ENCODE measurements at places on chromosomes 16 and 17.

DNA sequence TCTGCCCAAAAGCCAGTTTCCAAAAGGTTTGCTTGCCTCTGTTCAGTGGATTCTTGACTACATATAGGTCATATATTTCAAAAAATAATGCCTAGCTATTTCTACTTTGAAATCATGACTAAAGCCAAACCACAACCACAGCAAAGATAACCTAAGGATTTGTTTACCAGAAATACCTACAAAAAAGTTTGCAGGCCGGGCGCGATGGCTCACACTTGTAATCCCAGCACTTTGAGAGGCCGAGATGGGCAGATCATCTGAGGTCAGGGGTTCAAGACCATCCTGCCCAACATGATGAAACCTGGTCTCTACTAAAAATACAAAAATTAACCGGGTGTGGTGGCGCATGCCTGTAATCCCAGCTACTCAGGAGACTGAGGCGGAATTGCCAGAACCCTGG, 15.2 kb downstream of the CARHSP1 start:
- DNase-seq, result no peak

- DNase-seq, result no peak
These were observed 258.6 kb downstream of the CBLN1 start for GRCh38 chr16:49023050-49023449.

- DNase-seq, result no peak
These were observed 51.3 kb downstream of the SCNN1B start for GRCh38 chr16:23353440-23353839.

- no peak for DNase-seq
These were observed 23.2 kb downstream of the DYNC1LI2 start for GRCh38 chr16:66728117-66728787.

DNA sequence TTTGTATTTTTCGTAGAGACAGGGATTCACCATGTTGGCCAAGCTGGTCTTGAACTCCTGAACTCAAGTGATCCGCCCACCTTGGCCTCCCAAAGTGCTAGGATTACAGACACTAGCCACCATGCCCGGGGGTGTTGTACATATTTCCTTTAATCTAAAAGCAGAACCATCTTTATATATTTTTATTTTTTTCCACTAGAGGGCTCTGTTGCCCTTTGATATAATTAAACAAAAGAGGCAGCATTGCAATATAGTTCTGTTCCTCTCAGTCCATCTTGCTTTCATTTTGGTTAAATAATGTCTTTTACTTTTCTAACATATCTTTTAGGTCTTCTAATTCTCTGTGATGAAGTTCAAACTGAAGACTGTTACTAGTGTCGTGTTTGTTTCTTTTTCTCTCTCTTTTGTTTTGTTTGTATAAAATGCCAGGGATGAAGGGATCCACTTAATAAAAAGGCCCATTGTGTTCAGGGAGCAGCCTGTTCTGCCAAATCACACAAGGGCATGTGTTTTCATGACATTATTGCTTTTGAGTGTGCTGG, 23.4 kb downstream of the WWOX start:
- no peak for DNase-seq

GRCh38 chr16:74611721-74612120, 4.8 kb upstream of the GLG1 start:
- no peak for DNase-seq

DNA sequence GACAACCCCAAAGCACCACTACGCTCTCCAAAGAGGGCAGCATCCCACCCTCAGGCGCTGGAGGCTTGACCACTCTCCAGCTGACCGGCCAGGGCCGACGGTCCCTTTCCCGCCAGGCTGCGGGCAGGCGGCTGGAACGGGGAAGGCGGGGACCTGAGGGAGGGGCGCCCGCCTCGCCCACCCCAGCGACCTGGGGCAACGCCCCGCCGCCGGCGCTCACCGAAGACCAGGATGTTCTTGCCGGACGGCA, 431 bp downstream of the DYNC1LI2 start:
- DNase-seq, result no peak

GRCh38 chr17:81424151-81425017, 29.1 kb downstream of the BAHCC1 start:
- no peak for DNase-seq

- no peak for DNase-seq
These were observed 18.6 kb downstream of the CDH16 start for GRCh38 chr16:66899945-66900710.

- DNase-seq, result peak; percentile 31
These were observed 24.4 kb downstream of the CNTNAP1 start for GRCh38 chr17:42706732-42707131.

GRCh38 chr17:17072546-17072945, 30.3 kb downstream of the MPRIP start:
- DNase-seq, result no peak

GRCh38 chr16:49738832-49739231, 117.1 kb downstream of the ZNF423 start:
- DNase-seq, result no peak

- no peak for DNase-seq
These were observed 41.2 kb downstream of the NFATC3 start for GRCh38 chr16:68126395-68126794.

DNA sequence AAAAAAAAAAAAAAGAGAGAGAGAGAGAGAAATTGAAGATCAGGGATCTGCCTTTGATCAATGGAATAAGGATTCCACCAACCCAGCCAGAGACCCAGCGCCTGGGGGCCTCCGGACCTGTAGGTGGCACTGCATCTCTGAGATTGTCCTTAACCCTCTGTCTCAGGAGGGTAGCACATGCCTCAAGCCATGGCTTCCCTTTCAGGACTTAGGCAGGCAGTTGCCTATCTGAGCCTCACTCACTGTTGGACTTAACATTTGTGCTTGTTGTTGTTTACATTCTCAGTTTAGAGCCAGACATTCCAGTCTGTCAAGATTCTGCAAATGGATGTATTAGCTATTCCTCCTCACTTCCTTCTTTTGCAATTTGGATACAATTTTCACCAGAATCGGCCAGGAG, 5.1 kb upstream of the SCNN1B start:
- DNase-seq, result no peak

GRCh38 chr16:82991410-82991809, 364.6 kb downstream of the CDH13 start:
- no peak for DNase-seq

DNA sequence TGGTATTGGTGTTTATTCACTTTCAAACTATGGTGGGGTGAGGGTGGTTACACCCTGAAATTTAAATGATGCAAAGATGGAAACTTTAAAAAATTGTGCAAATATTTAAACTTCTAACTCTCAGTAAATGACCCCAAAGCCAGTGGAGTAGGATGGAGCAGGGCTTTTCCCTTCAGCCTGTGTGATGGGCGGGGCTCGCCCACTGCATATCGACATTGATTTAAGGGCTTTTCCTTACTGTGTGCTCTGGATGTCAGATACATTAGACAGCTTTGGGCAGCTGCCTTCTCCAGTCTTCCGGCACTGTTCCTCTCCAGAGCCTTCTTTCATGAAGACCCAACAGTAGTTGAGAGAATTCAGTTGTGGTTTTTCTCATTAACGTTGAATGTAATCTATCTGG, 99.9 kb downstream of the SPECC1 start:
- DNase-seq, result no peak

DNA sequence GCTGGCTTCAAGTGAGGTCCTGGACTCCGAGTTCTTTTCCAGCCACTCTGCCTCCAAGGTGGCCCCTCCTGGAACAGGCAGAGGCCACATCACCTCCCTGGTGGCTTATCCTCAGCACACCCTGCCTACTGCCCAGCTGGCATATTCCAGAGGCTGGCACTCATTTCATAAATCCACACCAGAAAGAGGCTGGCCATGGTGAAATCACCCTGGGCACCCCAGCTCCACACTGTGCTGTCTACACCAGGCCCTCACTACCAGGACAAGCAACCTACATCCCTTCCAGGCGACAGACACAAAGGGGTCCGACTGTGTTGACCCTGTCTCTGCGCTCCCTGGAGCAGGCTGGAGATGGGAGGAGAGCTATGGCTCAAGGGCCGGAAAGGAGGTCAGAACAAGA, 100.2 kb downstream of the C16orf78 start:
- DNase-seq, result no peak

DNA sequence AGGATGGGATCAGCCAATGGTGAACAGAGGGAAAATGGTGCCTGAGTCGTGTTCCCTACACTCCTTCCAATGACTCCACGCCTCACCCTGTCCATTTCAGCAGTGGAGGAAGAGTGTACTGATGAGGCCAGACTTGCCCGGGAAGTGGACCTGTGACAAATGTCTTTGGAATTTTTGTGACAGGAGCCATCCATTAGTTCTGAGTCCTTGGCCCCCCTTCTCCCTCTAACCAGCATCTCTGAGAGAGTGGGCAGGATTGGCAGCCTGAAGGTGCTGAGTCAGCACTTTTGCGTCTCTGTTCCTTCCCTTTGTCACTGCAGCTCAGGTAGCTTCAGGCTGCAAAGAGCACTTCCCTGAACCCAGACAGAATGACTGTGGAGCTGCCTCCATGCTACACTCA, 30.8 kb downstream of the BEAN1 start:
- no peak for DNase-seq

- DNase-seq, result no peak
These were observed 6.8 kb upstream of the CYB5B start for GRCh38 chr16:69417520-69418199.

GRCh38 chr17:16512011-16512410, 20.0 kb upstream of the LRRC75A start:
- DNase-seq, result no peak

DNA sequence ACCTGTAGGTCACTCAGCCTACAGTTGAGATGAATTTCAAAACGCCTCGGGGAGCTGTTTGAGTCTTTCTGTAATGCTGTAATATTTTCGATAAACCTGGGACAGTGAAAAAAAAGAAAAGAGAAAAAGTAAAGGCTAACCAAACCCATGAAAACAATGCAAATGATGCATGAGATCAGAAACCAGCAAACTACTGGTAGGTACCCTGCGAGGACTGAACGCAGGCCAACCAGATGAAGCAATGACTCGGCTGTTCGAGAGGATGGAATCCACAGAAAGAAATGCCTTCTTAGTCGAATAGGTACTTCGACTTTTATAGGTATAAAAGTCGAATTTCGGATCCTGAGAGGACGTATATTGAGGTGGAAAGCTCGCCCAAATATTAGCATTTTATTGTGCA, 509 bp upstream of the ATAD5 start:
- no peak for DNase-seq

DNA sequence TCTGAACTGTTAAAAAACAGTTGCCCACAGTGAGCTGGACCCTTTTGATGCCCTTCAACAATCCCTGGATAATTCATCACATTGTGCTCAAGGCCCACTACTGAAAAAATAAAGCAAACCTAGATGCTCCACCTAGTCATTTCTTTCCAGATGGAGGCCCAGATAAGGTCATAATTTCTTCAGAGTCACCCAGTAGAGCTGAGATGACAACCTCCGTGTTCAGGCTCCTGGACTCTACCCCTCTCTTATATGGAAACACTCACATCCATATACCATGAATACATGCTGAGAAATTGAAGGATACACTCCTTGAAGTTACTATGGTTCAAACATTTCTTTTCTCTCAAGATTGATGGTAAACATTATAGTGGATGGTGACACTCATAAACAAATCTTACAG, 2.7 kb upstream of the ABCA3 start:
- DNase-seq, result no peak

- no peak for DNase-seq
These were observed 151.3 kb downstream of the RPTOR start for GRCh38 chr17:80695979-80696378.

DNA sequence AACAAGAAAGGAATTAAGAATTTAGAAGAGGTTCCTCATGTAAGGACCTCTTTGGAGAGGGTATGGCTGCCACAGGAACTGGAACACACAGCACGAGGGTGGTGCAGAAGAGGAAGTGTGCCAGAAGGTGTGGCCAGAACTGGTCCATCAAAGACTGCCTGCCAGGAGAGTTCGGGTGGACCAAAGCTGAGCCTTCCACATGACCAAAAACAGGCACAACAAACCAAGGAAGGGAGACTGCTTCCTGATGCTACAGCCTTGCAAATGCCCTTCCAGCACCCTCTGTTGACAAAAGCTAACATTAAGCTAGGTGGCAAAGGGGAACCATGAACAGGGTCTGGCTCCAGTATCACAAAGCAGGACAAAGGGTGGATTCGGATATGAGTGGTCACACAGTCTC, 125.8 kb upstream of the TMEM97 start:
- DNase-seq, result no peak

DNA sequence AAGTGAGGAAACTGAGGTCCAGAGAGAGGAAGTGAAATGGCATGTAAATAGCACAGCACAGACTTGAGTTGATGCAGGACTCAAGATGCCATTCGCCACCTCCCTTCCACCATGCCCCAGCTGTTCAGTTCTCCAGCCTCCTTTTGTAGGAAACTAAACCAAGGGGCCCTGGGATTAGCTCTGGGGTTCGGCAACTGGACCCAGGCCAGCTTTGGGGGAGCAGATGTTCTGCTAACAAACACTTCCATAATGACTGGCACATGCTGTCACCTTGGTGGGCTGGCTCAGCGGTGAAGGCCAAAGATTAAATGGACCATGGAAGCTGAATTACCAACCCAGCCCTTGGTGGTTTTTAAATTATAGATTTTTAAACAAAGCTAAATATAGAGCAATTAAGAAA, 77.0 kb downstream of the IRX6 start:
- no peak for DNase-seq

DNA sequence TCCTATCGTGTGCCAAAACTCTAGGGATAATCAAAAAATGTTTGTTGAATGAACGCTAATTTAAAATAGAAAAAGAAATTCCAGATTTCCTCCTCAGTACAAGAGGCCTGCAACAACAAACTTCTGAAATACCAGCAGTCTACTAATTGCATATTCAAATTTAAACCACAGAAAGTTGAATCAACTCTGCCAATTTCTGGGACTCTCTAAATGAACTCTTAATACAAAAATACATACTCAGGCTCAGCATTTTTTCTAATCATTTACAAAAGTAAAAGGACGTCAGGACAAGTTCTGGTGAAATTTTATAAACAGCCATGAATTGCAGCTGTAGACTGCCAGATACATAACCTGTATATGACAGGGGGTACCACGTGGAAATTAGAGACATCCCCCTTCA, 49.0 kb downstream of the KANSL1 start:
- no peak for DNase-seq

DNA sequence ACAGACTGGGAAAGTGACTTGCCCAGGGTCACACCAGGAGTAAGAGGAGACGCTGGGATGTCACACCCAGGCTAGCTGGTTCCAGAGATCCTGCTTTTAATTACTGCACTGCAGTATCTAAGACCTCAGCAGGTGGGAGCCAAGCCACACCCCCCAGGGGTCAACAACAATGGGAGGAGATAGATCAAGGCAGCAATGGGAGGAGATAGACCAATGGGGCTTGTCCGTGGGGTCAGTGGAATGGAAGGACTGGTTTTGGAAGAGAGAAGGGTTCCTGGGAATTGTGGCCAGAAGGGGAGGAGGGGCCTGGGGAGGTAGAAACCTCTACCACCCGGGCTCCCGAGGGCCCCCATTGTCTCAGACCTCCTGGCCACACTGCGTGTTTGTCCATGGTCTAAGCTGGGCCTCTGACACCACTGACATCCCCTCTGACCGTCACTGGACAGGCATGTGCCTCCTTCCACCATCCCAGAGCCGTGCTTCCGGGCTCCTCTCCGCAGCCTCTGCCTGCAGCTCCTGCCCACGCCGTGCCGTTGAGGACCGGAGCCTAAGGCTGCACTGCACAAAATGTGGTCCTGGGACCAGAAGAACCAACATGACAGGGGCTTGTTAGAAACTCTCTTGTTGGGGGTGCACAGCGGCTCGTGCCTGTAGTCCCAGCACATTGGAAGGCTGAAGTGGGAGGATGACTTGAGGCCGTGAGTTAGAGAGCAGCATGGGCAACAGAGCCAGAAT, 69.8 kb upstream of the RPH3AL start:
- DNase-seq, result no peak
